ENCODE measurements at places on chromosomes 3 and 15. TPM values are rescaled to one million over a fixed set of nuclear protein-coding genes. Genes with fewer than 3 reads are reported as not detected.
A peak's percentile ranks its signal among the peaks of the same experiment; 100 is the strongest.

ABCF3 gene
- 53.8 TPM for polyA plus RNA-seq

GCHFR gene
- polyA plus RNA-seq, result 2.7 TPM

CLDN1 gene
- polyA plus RNA-seq, result 218 TPM

FAM107A gene
- polyA plus RNA-seq, result not detected

HTD2 gene
- 10.5 TPM for polyA plus RNA-seq

FOXB1 gene
- not detected for polyA plus RNA-seq

A4GNT gene
- not detected for polyA plus RNA-seq

PLA2G4D gene
- polyA plus RNA-seq, result 0.45 TPM

NMNAT3 gene
- polyA plus RNA-seq, result 1.5 TPM

SETD5 gene
- 37.8 TPM for polyA plus RNA-seq

- no peak for DNase-seq
These were observed 205.9 kb downstream of the ZIC1 start for GRCh38 chr3:147615035-147615434.

- no peak for DNase-seq
These were observed 11.0 kb downstream of the UBE3A start for GRCh38 chr15:25427861-25428260.

GRCh38 chr3:151923901-151924300 lies 50.5 kb downstream of the SUCNR1 start:
- DNase-seq, result no peak

DNA sequence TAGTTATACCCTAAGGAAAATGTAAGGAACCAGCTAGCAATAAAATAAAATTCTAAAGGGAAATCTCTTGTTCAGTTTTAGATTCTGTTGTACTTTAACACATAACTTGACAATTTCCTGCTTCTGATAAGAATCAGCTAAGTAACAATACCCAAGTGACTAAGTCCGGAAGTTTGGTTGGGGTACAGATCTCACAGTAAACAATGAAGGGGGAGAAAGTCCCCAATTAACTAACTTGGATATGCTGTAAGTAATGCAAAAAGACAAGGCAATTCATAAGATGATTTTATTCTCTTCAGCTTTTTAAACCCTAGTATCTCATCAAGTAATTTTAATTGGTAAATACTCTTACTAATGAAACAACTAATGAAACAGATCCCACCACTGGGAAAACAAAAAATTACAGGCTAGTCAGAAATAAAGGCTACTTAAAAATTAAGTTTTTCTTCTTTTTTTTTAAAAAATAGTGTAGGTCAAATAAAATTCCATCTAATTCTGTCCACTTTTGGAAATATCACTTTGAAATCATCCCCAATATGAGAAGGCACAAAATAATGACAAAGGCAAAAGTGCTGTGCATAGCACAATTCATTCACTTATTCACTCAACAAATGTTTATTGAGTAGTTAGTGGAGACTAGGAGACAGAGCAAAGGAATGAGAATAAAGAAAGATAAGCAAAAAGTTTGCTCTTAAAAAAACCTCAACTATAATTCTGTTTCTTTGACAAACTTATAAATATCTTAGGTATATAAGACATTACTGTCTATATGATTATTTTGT lies 37.8 kb upstream of the IL20RB start:
- no peak for DNase-seq

DNA sequence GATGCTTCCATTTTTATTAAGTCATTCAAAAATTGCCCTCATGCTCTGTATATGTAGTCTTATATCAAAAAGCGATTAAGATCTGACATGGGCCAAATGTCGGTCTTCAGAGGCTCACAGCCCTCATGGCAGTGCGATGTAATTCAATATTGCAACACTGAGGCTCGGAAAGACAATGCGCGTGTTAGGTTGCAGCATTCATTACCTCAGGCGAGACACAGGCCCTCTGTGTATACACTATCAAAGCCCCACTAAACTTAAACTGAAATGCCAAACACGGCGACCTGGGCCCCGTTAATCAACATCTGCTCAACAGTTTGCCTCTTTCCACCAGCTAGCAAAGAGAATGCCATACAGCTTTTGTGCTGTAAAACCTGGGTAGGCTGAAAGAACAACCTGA lies 413.4 kb downstream of the ERC2 start:
- DNase-seq, result no peak

DNA sequence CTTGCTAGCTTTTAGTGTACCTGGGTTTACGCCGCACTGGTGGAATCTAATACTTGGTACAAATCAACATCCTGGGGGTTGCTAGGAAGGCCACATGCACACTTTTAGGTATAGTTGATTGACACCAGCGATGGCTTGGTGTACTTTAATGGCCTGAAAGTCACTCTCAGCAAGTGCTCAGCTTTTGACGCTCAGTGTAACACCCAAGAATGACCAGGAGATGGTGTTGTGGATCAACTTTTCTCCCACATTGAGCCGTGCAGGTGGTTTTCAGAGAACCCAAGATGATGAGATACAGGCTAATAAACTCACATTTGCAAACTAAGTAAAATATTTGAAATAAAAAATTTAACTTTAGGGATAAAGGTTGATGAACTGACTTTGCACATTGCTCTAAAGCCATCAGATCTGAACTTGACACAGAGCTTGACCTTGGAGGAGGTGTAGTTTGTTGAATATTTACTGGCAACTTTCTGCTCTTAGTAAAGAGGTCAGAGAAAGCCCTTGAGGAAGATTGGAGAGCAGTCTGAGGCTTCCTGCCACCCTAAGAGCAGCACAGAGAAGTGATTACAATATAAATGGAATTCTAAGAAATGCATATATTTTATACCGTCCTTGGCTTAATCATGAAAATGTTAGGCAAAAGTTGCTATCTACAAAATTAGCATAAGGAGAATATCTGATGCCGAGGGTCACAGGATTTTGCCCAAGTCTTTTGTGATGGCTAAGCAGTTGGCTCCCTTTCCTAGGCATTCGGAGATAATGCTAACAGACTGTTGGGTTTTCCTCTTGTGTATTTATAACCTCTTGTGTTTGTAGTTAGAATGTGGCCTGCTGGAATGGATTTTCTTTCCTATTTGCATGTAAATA lies 143.4 kb upstream of the RASGRP1 start:
- DNase-seq, result no peak

DNA sequence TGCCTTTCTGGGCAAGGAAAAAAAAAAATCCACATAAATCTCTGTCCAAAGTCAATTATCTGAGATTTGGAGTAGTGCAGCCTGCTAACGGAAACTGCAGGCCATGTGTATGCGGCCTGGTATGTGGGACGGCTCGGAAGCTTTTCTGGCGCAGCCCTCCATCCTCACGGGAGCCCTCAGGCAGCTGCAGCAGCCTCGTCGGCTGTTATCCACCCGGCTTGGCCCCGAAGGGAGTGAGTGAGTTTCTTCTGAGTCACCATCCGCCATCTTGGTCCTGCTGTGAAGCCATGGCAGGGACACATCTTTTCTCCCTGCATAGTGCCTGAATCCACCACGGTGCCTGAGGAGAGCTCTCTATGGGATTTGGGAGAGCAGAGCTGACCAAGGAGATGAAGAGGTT lies 62.8 kb downstream of the POLR2M start:
- DNase-seq, result no peak

GRCh38 chr15:96349034-96349856 lies 18.7 kb downstream of the NR2F2 start:
- no peak for DNase-seq

DNA sequence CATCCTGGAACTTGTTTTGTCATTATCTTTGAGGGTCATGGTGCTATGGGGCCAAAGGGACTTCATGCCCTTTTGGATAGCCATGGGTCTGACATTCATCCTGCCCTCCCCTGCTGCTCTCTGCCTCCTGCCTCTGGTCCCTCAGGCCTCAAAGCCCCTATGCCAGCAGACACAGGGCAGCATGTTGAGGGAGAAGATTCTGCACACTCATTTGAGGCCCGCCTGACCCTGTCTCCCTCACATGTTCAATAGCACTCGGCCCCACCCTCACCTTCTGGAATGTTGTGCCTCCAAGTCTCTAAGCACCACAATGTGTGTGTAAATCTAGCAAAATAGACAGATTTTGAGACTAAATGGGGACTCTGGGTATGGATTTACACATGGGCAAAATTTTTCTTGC lies 178.7 kb upstream of the ANKRD28 start:
- DNase-seq, result no peak

- no peak for DNase-seq
These were observed 997.8 kb upstream of the CFAP20DC start for GRCh38 chr3:60047426-60048200.

- no peak for DNase-seq
These were observed 370.6 kb downstream of the GBE1 start for GRCh38 chr3:81390796-81391195.

- no peak for DNase-seq
These were observed 29.4 kb downstream of the FHIT start for GRCh38 chr3:61221759-61222362.

DNA sequence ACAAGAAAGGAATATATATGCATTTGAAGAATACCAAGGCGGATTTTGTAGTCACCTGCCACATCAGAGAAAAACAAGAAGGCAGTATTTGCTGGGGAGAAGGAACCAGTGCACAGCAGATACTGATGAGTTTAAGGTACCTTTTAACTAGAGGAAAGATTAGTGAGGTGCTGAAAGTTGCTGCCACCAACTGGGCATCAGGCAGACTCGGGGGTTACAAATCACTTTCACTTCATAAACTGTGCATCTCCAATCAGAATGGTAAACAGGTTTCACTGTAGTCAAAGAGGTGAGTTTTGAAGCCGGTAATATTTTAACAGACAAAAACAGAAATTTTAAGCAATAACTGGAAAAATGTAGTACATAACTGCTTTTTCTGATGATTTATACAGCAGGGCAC lies 4.1 kb downstream of the FBN1 start:
- no peak for DNase-seq

DNA sequence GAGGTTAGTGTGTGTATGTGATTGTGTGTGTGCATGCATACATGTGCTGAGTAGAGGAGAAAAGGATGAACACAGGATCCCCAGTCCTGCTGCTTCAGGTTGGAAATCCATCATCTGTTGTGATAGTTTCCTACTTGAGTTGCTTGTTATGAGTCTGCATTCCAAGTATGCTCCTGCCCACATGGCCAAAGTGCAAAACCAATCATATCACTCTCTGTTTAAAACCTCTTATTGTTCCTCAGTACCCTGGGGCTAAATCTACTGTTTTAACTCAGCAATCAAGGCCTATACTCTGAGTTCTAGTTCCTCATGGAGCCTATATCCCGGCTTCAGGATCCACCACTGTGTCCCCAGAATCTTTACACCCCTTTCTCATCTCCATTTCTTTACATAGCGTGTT lies 139.9 kb upstream of the TLE3 start:
- no peak for DNase-seq

GRCh38 chr15:55989383-55989782 lies 4.0 kb downstream of the NEDD4 start:
- no peak for DNase-seq

DNA sequence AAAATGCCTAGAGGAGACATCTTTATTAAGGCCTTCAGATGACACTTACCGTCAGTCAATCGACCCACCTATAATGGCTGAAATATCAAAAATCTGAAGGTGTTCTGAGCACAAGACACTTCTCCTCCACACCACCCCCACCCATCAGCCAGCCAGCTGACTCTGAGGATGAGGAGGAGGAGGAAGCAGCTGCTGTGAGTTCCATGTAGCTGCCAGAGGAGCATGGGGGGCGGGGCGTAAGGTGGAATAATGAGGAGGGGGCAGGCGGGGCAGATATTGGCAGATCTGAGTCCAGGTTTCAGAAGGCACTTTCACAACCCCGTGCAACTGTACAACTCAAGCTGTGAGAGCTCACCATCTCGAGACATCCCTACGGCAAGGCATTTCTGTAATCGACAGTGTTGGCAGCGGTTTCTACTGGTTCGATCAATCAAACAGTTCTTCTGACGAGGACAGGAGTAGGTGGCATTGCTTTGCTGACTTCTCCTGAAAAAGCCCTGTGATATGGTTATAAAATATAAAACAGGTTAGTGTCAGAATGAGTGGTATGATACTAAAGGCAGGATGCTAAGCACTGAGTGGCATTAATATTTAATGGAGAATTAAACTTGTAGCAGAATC lies 35.4 kb upstream of the ICE2 start:
- no peak for DNase-seq

GRCh38 chr3:73591286-73591800 lies 33.4 kb downstream of the PDZRN3 start:
- DNase-seq, result no peak

- DNase-seq, result no peak
These were observed 619.0 kb downstream of the ROBO1 start for GRCh38 chr3:79148786-79149185.

DNA sequence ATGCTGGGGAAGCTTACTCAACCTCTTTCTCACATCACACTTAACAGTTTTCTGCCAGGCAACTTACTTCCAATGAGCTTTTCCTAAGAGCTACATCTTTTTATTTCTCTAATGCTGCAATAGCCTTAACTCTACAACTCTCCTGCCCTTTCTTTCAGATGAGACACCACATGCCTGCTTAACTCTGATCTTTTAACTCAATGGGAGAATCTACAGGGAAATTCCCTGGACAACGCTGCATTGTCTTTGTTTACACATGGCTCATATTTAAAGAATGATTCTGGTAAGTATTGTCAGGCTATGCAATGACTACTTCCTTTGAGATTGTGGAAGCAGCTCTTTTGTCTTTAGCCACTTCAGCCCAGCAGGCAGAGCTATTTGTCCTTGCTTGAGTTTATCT lies 353.1 kb upstream of the BCHE start:
- DNase-seq, result peak; percentile 17

GRCh38 chr3:179174898-179175297 lies 26.7 kb downstream of the PIK3CA start:
- DNase-seq, result no peak

DNA sequence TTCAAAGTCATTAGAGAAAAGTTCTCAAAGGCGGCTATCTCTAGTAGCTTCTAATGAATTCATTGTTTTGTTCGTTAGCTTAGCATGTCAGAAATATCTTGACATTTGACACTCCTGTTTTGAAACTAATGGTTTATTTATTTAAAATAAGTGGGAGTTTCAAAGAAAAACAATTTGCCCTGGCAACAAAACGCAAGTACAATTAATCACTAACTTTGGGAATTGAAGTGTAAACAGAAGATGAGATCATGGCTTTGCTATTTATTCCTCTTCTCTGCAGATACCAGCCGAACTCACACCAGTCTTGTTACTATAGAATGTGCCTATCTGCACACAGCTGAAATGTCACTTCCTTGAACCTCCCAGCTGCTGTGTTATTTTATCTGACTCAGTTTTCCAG lies 27.5 kb downstream of the MASP1 start:
- DNase-seq, result no peak

GRCh38 chr15:57158589-57158988 lies 217.7 kb upstream of the CGNL1 start:
- no peak for DNase-seq
